Natural killer cell (primary cell): ENCODE measurements at places on chromosomes 16 and 17. TPM values are rescaled to one million over a fixed set of nuclear protein-coding genes. Genes with fewer than 3 reads are reported as not detected.
A peak's percentile ranks its signal among the peaks of the same experiment; 100 is the strongest.

DNA sequence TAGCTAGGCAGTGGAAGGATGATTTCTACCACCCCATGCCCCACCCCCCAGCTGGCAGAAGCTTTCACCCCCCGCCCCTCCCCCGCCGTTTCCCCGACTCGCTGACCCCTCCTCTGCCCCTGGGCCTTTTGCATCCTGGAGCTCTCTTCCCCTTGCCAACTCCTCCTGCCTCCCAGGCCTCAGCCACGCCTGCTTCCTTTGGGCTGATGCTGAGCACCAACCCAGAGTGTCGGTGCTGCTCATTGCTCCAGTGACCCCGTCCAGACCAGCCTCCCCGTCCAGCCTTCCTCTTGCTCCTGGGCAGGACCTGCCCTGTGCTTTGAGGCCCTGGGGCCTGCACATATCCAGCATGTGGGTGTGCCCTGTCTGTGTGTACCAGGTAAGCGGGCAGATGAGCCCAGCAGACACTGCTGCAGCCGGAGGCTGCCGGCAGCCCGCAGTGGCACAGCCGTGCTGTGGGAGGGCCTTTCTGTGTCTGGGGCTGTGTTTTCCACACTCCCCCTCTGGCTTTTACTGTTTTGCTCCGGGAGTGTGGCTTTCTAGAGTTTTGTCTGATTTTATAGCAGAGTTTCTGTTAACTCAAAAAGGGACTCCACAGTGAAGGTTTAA is 72.9 kb downstream of the JPH3 start:
- no peak for DNase-seq

DNA sequence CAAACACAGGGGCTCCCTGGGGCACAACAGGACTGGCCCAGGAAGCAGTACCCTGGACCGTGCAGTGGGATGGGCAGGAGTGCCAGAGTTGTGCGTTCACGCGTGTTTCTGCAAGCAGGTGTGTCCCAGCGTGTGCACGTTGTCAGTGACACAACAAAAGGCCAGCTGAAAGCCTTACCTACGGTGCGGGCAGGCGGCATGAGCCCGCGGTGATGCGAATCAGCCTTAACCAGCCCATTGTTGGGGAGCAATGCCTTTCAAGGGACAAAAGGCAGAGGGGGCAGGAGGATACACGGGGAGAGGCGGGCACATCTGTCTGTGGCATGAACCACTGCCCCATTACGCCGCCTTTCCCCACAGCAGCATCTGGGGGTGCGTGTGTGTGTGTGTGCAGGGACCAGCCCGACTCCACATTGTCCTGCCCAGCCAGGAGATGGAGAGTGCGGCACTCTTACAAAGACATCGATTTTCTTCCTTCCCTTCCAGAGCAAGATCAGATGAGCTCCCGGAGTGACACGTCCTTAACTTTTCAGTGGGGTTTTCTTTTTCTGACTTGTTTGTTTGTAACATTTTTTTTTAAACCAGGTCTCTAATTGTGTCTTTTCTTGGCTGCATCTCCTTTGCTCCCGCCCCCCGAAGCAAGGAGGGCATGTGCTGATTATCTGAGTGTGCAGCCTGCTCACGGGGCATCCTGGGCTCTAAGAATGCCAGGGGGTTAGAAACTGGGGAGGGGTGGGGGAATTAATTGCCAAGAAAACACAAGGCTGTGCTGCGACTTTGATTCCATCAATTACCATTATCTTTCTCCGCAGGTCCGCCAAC is 158.1 kb downstream of the ZNF423 start:
- no peak for DNase-seq

DNA sequence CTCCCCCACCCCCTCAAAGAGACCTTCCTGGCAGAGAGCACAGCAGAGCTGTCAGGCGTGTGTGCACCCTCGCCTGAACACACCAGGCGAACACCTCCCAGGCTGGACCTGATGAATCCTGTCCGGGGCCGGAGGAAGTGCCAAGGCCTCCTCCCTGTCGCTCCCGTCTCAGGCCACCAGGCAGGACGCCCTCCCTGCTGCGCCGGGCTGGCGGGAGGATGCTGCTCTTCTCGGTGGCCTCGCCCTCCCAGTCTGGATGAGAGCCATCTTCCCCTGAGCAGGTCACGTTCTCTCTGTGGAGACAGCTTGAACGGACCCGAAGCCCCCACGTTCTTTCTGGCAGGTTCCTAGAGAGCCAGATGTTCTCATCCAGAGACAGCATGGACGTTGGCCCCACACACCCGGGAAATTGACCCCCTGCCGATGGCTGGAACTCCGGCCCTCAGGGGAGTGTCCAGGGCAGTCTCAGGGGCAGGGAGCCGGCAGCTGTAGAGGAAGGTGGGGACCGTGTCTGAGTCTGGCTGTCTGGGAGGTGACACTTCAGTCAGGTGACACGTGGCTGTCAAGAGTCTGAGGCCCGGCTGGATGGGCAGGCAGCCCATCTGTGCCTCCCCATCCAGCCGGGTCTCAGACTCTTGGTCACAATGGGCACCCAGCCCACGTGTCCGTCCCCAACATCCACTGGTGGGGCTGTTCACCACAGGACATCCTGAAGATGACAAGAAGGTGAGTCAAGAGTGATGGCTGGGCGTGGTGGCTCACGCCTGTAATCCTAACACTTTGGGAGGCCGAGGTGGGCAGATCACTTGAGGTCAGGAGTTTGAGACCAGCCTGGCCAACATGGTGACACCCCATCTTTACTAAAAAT is 5.0 kb upstream of the TIMP2 start:
- no peak for DNase-seq

GRCh38 chr16:54929090-54930004 is 1.3 kb upstream of the IRX5 start:
- DNase-seq: peak; percentile 86

GRCh38 chr17:51372345-51373004 is 112.1 kb downstream of the UTP18 start:
- DNase-seq: peak; percentile 26

SPNS3 gene
- total RNA-seq: 2.1 TPM

MXRA7 gene
- total RNA-seq: 47.6 TPM

CRHR1 gene
- total RNA-seq: not detected
